D721Med (cell line): ENCODE measurements at places on chromosomes 2 and 18.

DNA sequence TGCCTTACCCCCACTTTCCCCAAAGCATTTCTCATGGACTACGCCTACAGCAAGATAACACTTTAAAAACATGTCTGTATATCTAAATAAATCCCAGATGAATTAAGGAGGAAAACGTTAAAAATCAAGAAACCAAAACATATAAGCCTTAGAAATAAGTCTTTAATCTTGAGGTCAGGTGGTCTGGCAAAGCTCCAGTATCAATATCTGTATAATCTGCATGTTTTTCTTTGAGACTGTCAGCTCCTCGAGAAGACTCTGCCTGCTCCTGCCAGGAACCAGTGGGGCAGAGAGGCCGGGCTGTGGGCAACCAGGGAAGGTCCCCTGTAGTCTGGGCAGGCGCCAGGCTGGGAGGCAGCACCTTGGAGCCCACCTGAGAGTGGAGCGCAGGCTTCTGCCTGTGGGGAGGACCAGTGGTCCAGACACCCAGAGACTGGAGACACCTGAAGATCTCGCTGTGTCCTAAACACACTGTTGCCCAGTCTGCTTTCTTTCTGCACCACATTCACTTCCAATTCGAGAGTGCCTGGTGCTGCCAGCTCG, 291.0 kb upstream of the SOX11 start:
- no peak for DNase-seq

DNA sequence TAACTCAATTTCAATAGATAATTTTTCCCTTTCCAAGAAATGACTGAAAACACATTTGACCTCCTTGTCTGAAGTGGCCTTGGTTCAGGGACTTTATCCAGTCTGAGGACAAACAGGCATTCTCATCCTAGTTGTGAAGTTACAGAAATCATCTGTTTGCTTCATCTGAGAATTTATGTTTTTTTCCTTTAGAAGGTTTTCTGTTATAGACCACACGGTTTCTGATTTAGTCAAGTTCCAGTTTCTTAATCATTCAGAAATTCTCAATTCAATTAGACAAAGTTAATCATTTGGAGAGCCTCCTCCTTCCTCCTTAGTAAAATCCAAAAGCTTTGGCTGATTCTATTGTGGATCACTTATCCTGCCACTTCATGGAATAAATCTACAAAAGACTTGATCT, 60.9 kb downstream of the ICOS start:
- no peak for DNase-seq

DNA sequence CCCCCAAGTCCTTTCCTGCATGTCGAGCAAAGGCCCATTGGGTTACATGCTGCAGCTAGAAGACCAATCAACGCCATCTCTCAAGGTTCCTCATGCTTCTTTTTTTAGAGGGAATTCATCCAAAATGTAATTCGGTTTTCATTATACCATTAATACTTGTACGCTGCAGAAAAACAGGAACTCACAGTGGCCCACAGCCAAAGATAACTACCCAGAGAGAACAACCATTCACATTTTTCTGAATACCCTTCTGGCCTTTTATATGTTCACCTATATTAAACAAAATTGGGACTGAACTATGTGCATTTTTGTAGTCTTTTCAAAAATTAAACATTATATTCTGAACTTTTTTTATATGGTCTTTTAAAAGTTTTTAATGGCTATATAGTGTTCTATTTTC, 25.8 kb downstream of the FARP2 start:
- no peak for DNase-seq

- DNase-seq, result no peak
Measured at GRCh38 chr2:208210688-208211451, 21.0 kb upstream of the C2orf80 start.

GRCh38 chr2:151051574-151052220, 210.0 kb downstream of the RBM43 start:
- no peak for DNase-seq

DNA sequence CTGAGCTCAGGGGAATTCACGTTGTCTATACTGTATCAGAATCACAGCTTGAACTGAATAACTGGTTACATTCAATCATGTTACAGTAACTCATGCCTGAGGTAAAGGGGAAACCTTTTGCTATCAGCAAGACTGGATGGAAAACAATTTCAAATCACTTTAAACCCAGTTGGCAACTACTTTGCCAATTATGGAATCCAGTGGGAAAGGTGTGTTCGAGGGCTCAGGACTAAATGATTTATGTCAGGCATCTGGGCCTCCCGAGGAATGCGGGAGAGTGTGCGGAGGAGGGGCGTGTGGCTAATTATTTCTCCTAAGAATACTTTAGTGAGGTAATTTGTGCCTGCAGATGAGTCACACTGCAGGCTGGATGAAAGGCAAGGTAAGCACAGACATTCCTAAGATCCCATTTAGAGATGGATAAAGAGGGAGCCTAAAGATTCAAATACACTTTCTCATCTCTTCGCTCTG, 100.1 kb downstream of the HRH4 start:
- no peak for DNase-seq
